ENCODE measurements at places on chromosomes 6 and 20.

GRCh38 chr6:155100087-155100486 lies 105.0 kb downstream of the TIAM2 start:
- peak; percentile 61 for DNase-seq

DNA sequence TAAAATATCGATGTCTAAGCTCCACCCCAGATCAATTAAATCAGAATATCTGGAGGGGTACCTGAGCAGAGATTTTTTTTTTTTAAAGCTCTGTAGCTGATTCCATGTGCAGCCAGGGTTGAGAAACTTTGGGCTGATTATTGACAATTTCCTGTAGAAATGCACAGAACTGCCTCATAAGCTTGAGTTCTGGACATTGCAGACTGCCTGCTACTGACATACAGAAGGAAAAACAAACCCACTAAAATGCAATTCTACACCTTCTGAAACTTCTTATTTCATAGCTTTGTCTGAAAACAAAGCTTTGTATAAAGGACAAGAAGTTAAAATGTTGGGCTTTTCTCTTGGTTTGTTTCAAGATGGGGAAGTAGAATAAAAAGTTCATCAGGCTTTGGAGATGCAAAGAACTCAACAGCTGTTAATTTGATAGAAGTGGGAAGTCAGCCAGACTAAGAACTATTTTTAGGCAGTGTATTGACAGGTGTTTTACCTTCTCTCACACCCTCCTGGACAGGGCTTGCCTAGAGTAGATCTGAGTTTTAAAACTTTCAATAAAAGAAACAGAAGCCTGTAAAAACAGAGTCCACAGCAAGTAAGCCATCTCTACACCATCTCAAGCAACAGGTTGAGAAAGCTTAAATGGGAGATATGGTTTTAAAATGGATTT lies 147.7 kb downstream of the KCNQ5 start:
- no peak for DNase-seq

- peak; percentile 1 for DNase-seq
Measured at GRCh38 chr6:83884523-83884922, 25.0 kb downstream of the CYB5R4 start.

- DNase-seq, result no peak
Measured at GRCh38 chr20:57372157-57372556, 19.0 kb upstream of the RBM38 start.

GRCh38 chr20:38805502-38805957 lies at the start of gene PPP1R16B:
PPP1R16B (plus strand) TSS chr20:38805697; CDS start chr20:38835926, 30,229 bp downstream.
- peak; percentile 6 for DNase-seq

- DNase-seq, result no peak
Measured at GRCh38 chr6:143515766-143516355, 4.3 kb upstream of the FUCA2 start.

- DNase-seq, result no peak
Measured at GRCh38 chr20:38272398-38272797, 11.9 kb upstream of the KIAA1755 start.

- DNase-seq, result no peak
Measured at GRCh38 chr20:49887251-49888211, 27.8 kb downstream of the SPATA2 start.

GRCh38 chr6:7042056-7042653 lies 65.6 kb upstream of the RREB1 start:
- no peak for DNase-seq

- peak; percentile 82 for DNase-seq
Measured at GRCh38 chr20:25984933-25985332, 288.3 kb upstream of the ZNF337 start.

- DNase-seq, result no peak
Measured at GRCh38 chr6:137237413-137238170, 18.4 kb upstream of the IFNGR1 start.

GRCh38 chr6:97361286-97361685 lies 78.3 kb upstream of the MMS22L start:
- no peak for DNase-seq

GRCh38 chr6:45538641-45539547 lies 161.2 kb upstream of the SUPT3H start:
- DNase-seq, result no peak

GRCh38 chr6:81997090-81997926 lies 244.8 kb upstream of the TENT5A start:
- DNase-seq, result no peak

DNA sequence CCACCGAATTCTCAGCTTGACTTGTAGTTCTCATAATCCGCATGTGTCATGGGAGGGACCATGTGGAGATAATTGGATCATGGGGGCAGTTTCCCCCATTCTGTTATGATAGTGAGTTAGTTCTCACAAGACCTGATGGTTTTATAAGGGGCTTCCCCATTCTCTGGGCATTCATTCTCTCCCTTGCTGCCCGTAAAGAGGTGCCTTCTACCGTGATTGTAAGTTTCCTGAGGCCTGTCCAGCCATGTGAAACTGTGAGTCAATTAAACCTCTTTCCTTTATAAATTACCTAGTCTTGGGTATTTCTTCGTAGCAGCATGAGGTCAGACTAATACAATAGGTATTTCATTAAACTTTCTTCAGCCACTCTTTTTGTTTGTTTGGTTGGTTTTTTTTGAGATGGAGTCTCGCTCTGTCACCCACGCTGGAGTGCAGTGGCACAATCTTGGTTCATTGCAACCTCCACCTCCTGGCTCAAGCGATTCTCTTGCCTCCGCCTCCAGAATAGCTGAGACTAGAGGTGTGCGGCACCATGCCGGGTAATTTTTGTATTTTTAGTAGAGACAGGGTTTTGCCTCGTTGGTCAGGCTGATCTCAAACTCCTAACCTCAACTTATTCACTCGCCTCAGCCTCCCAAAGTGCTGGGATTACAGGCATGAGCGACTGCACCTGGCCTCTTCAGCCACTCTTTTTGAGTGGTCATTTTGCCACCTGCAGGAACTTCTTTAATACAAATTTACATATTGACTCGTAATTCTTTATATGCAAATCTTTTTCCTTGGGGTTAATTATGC lies 36.3 kb downstream of the GSTA2 start:
- no peak for DNase-seq

GRCh38 chr20:50691573-50692551 lies 520 bp upstream of the RIPOR3 start:
- no peak for DNase-seq

DNA sequence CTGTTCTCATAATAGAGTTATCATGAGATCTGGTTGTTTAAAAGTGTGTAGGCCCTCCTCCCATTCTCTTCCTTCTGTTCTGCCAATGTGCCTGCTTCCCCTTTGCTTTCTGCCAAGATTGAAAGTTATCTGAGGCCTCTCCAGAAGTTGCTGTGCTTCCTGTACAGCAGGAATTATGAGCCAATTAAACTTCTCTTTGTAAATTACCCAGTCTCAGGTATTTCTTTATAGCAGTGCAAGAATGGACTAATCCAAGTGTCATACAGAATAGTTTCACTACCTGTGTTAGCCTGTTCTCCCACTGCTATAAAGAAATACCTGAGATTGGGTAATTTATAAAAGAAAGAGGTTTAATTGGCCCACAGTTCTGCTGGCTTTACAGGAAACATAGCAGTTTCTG lies 100.0 kb downstream of the CD24 start:
- no peak for DNase-seq

DNA sequence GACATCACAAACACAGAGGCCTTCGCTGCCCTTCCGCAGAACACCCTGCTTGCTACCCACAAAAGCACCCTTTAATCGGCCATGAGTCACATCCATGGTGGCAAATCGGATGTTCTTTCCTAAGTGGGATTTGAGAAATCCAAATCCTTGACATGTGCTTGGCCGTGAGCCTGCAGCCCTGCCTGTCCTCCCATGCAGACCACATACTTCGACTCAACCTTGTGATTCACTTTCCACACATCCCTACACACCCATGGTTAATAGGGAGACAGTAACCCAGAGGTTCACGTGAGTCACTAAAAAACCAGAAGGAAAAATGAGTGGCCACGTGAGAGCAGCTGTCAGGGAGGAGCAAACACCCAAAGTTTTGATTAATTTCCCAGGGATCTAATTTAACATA lies 19.4 kb downstream of the RAMACL start:
- no peak for DNase-seq

- no peak for DNase-seq
Measured at GRCh38 chr6:107691062-107691751, 132.9 kb downstream of the SCML4 start.

DNA sequence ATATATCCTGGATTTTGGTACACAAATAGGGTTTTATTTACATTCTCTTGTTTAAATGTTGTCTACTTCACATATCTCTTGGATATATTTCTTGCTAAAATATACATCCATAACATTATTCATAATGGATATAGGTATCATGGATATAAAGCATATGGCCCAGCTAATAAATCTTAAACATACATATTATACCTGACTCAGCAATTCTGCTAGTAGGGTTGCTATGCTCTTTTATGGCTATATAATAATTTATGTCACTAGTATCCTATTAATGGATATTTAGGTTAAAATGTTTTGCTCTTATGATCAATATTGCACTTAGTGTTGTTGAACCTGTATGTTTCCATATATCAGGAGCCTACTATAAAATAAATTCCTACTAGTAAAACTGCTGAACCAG lies 375.5 kb downstream of the LMBRD1 start:
- DNase-seq, result no peak

GRCh38 chr6:16240589-16241320 lies 2.4 kb downstream of the GMPR start:
- no peak for DNase-seq

- DNase-seq, result no peak
Measured at GRCh38 chr20:63417738-63418120, 54.7 kb downstream of the KCNQ2 start.

- DNase-seq, result no peak
Measured at GRCh38 chr20:40687384-40688128, 1.5 kb downstream of the MAFB start.

DNA sequence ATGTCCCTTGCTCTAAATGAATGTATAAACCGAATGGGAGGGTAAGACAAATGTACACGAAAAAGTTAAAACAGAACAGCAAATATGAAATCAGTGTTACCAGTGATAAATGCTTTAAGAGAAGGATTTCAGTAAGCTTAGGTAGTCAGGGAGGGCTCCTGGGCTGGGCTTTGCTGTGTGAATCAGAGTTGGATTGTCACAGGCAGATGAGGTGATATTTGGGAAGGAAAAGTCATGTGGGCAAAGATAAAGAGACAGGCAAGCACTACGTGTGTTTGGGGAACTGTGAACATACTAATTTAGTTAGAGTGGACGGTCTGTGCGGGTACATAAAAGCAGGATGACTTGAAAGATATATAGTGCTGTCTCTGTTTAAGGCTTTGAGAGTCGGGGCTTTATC lies 114.8 kb downstream of the CRYBG1 start:
- DNase-seq, result no peak

DNA sequence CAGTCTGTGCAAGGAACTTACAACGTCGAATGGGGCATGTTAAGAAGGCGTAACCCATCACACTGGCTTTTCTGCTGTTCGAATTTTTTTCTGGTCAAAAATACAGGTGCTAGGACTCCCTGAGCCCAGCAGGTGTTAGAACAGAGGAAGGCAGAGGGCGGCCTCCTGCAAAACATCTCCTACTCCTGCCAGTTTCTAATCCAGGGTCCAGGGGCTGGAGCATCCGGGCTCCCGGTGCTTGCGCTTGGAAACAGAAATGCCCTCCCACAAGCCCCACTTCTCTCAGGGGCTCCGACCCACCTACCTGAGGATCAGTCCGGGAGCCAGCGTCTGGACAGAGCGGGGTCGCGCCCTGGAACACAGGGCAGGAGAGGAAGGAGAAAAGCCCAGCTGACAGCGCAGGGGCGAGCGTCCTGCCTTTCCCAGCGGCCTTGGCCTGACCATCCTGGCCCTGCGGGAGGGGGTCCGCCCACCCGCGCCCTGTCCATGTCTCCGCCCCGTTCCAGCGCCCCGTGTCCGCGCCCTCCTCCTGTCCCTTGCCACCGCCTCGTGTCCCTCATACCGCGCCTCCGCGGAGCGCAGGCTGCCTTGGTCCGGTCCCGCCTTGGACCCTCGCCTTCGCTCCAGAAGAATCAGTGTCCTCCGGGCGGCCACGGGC lies 14.8 kb upstream of the LPA start:
- no peak for DNase-seq

GRCh38 chr6:101085327-101085726 lies 204.2 kb upstream of the ASCC3 start:
- no peak for DNase-seq

- no peak for DNase-seq
Measured at GRCh38 chr20:13344671-13345070, 123.6 kb downstream of the ISM1 start.

DNA sequence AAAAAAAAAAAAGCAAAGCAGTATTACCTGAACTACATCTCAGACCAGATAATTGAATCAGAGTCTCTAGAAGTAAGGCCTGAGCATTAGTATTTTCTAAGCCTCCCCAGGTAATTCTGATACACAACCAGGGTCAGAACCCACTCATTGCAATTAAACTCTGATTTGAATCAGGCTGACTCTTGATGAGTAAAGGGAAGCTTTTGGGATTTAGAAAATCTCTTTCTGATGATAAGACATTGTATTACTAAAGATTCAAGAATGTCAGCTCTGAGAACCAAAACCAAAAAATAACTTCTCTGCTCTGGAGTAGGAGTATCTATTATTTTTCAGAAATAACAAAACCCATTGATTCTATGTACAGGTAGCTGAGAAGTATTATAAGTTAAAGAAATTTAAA lies 100.1 kb upstream of the COL21A1 start:
- DNase-seq, result no peak

DNA sequence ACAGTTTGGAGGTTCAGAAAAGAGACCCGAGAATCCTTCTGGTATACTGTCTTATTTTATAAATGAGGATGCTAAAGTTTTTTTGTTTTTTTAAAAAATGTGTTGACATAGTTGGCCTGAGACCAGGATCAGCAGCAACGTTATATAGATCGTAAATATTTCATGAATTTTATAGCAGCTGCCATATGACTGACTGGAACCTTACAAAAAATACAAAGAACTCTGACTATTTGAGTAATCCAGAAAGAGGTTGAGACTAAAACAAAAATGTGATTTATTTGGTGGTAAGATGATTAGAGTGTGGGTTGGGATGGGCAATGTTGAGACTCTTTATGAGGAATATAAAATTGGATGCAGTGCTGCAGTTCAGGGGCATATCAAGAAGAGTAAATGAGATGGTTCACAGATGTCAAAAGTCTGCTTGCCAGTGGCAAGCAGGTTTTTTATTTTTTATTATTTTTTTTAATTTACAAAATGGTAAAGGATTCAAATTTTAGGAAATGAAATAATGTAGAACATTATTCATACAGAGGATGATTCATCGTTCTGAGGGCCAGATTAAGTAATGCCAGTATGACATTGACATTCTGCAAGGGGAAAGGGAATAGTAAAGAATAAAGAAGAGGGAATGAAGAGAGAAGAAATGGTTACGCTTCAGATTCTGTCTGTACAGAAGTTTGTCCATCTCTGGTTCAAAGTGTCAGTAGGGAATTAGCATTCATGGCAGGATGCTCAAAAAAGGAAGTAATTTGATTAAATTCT lies 58.5 kb downstream of the SCAF8 start:
- no peak for DNase-seq

DNA sequence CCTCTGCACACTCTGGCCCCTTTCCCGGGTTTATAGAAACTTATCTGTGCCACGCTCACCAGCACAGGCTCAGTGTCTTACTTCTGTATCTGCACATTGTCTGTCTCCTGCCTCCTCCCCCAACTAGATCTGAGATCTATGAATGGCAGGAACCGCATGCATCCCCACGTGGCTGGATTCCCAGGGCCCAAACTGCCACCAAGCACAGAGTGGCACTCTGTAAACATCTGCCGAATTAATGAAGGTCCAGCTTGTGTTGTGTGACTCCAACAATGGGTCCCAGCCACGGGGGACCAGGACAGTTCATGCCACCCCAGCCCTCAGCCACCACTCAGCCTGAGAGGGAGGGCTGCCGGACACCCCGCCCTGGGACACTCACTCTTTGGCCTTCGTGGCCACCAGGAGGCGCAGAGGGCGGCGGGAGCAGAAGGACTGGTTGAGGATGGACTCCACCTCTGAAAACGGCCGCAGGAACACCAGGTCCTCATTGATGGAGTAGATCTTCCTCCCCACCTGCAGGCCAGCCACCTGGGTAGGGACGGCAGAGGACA lies 171.1 kb downstream of the PREX1 start:
- DNase-seq, result no peak
